Stimulated activated CD4-positive, alpha-beta T cell treated with anti-CD3 and anti-CD28 coated beads, Interleukin-12 subunit alpha, Interleukin-12 subunit beta, amount 100 ng/mL, for 24 hours (primary cell): ENCODE measurements at places on chromosomes 7 and 10.

GRCh38 chr10:133460208-133460769, 6.5 kb downstream of the SCART1 start:
- DNase-seq = no peak

DNA sequence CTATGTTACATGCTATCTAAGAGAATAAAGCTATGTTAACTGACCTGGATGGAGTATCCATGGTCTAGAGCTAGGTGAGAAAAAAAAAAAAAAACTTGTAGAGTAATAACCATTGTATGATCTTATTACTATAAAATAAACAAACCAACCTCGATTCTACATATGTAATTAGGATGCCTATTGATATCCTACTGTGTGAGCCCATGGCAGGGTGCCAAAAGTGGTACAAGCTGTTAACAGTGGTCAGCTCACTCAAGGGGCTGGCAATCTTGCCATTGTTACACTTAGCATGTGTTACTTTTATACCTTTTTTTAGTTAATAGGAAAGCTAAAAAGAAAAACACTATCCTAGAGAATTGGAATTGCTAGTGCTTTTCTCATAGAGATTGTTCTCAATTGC, 13.5 kb upstream of the IL6 start:
- no peak for DNase-seq

DNA sequence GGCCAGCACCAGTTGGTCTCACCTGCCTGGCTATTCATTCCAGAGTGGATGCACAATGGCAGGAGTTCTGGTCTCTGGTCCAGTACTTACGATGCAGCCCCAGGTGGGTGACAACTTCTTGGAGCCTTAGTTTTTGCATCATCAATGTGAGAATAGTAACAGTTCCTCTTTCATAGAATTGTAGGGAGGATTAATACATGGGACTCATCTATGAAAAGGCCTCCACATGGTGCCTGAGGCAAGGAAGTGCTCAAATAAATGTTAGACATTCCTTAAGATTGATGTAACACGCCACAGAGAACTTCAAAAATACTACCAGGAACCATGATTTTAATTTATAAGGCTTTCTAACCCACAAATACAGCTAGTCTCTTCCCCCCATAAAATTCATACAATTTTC, 120.1 kb upstream of the CHST15 start:
- no peak for DNase-seq

- no peak for DNase-seq
Measured at GRCh38 chr7:110964775-110965174, 126.2 kb upstream of the LRRN3 start.

DNA sequence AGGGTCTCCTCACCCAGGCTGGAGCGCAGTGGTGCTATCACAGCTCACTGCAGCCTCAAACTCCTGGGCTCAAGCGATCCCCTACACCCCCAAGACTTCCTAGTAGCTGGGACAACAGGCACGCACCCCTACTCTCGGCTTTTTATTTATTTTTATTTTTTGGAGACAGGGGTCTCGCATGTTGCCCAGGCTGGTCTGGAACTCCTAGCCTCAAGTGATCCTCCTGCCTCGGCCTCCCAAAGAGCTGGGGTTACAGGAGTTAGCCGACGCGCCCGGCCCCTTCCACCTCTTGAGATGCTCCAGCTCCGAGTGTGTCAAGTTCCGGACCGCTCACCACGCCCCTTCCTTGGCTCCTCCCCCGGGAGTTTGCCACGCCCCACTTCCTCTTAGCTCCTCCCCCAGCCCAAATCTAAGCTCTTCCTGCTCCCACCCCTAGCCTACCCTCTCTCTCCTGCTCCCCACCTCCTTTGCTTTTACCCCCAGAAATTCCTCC, 6.3 kb downstream of the NAT16 start:
- peak; percentile 55 for DNase-seq

GRCh38 chr7:28093623-28094232, 86.9 kb downstream of the JAZF1 start:
- peak; percentile 16 for DNase-seq

DNA sequence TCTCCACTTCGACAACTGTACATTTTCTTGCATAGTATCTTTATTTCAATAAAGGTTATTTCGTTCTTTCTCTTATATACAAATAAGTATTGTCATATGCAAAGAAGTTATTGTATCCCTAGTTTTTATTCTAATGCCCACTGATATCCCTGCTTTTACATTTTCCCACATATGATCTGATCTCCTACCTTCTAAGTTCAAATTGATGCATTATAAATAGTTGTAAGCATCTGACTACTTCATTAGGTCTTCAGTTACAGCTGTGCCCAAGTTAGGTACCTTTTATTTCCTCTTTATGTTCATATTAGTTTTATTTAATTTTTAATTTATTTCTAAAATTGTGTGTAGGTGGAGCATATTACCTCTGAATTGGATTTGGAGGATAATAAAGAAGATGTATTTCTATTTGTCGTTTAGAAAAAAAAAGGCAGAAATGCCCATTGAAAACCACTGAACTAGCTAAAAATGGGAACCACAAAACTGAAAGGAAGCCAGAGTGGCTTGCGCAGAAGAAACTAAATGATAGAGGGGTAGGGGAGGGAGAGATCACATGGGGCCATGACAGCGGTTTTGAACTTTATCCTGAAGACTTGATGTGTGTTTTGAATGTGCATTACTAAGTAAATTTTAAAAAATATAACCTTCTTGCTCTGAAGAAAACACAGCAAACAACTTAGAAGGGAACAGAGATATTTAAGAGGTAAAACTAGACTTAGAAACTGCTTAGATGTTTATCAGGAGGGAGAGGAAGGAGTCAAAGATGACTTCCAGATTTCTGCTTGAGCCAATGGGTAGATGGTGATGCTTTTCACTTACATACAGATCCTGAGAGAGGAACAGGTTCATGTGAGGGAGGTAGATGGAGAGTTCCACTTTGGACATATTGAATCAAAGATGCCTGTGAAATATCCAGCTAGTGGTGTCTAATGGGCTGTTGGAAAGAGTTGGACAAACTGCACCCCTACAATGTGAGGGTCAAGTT, 9.3 kb upstream of the ZC3HAV1L start:
- no peak for DNase-seq

- DNase-seq = no peak
Measured at GRCh38 chr10:57785068-57785467, 482.6 kb downstream of the IPMK start.

GRCh38 chr7:22569586-22570321, 69.8 kb upstream of the STEAP1B start:
- no peak for DNase-seq

GRCh38 chr10:130141878-130142277, 5.7 kb downstream of the GLRX3 start:
- no peak for DNase-seq

- no peak for DNase-seq
Measured at GRCh38 chr10:108905821-108906220, 1017.5 kb downstream of the XPNPEP1 start.

DNA sequence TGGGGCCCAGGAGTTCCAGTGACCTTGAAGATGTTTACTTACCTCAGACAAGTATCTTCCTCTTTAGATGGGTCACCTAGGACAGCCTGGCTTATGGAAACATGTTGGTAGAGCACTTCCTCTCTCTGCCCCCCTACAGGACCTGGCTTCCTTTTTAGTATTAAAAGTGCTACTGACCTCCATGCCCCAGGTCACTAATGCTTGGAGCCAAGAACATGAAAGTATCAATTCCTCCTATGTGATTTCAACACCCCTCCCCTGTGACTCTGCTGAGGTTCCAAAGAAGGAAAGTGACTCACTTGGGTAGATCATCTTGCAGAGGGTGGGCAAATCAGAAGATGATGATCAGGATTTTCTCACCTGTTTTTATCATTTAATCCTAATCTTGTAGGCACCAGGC, 125.3 kb upstream of the CCDC6 start:
- DNase-seq = no peak

- DNase-seq = no peak
Measured at GRCh38 chr7:131265227-131265626, 62.4 kb upstream of the MKLN1 start.
